ENCODE measurements at places on chromosomes 4 and X. TPM values are rescaled to one million over a fixed set of nuclear protein-coding genes. Genes with fewer than 3 reads are reported as not detected.

Gene TRMT44
- 37.1 TPM for total RNA-seq

Gene HPGD
- total RNA-seq, result 167 TPM

Gene SHROOM3
- 0.22 TPM for total RNA-seq

Gene GPR34
- 66.3 TPM for total RNA-seq

Gene GYPE
- 1.7 TPM for total RNA-seq

Gene NKX6-1
- total RNA-seq, result not detected

Gene CCNB3
- 0.68 TPM for total RNA-seq

Gene FAM9C
- total RNA-seq, result not detected

Gene DKK2
- 2.6 TPM for total RNA-seq

Gene ADGRG4
- total RNA-seq, result under 0.01 TPM

Gene CT83
- total RNA-seq, result not detected

Gene RADX
- total RNA-seq, result 1.1 TPM

All from subcutaneous adipose tissue (tissue), 4 donors.